ENCODE measurements at places on chromosomes 5 and 9. TPM values are rescaled to one million over a fixed set of nuclear protein-coding genes. Genes with fewer than 3 reads are reported as not detected.

Gene MCC
- 14.3 TPM for polyA plus RNA-seq

Gene CTXN3
- polyA plus RNA-seq, result not detected

DNA sequence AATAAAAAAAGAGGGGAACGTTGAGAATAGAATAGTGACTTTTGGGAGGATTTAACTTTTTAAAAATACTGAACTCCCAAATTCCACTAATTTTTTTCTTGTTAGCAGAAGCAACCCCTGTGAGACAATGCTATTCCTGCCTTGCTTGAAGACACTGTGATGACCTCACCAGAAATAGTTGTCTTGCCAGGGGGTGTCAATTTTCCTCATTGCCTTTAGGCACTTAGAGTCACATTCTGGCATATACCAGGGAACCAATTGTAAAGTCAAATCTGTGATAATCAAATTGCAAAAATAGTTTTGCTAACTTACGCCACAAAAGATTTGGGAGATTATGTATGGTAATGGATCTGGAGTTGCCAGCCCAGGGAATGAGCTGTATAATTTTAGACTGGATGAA, 42.8 kb upstream of the RPS23 start:
- no peak for DNase-seq

DNA sequence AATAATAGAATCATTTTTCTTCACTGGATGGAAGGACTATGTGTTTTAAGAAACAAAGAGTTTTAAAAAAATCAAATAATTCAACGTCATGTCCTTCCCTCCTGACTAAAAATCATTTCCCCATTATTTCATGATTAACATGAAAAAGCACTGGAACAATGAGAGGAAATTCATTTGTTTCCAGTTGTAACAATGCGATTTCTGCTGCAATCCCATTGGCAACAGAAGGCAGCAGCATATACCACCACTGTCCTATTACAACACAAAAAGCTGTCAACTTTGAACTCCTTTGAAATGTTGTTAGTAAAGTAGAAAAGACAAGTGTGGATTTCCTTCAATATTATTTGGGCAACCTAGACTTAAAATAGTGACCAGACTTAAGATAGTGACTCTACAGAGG, 3.1 kb downstream of the C5orf63 start:
- DNase-seq, result no peak

- no peak for DNase-seq
These were observed 158.0 kb downstream of the ATPSCKMT start for GRCh38 chr5:10091701-10092100.

GRCh38 chr5:155455791-155456514, 442.4 kb downstream of the KIF4B start:
- no peak for DNase-seq

GRCh38 chr9:71676460-71676859, 91.9 kb downstream of the CEMIP2 start:
- no peak for DNase-seq
